Activated naive CD8-positive, alpha-beta T cell treated with anti-CD3 and anti-CD28 coated beads for 36 hours (primary cell): ENCODE measurements at places on chromosomes 3 and 15. TPM values are rescaled to one million over a fixed set of nuclear protein-coding genes. Genes with fewer than 3 reads are reported as not detected.

The GREM1 gene
- not detected for total RNA-seq

The ZBTB47 gene
- 0.68 TPM for total RNA-seq

The PRRT3 gene
- total RNA-seq, result 8.0 TPM

The TRIM42 gene
- not detected for total RNA-seq

The ELL3 gene
- total RNA-seq, result 2.4 TPM

The ATP13A5 gene
- not detected for total RNA-seq

The SHC4 gene
- 3.7 TPM for total RNA-seq

The RLBP1 gene
- total RNA-seq, result not detected

The CFAP91 gene
- total RNA-seq, result 0.47 TPM

The RPUSD2 gene
- total RNA-seq, result 22.9 TPM

The PLA1A gene
- not detected for total RNA-seq

The STIMATE gene
- total RNA-seq, result 23.6 TPM

The COL6A5 gene
- total RNA-seq, result not detected

The SLC28A2 gene
- total RNA-seq, result not detected

The SPINT1 gene
- 3.5 TPM for total RNA-seq

The KLF15 gene
- total RNA-seq, result 0.41 TPM
